ENCODE measurements at places on chromosomes 7 and 10.
A peak's percentile ranks its signal among the peaks of the same experiment; 100 is the strongest.

DNA sequence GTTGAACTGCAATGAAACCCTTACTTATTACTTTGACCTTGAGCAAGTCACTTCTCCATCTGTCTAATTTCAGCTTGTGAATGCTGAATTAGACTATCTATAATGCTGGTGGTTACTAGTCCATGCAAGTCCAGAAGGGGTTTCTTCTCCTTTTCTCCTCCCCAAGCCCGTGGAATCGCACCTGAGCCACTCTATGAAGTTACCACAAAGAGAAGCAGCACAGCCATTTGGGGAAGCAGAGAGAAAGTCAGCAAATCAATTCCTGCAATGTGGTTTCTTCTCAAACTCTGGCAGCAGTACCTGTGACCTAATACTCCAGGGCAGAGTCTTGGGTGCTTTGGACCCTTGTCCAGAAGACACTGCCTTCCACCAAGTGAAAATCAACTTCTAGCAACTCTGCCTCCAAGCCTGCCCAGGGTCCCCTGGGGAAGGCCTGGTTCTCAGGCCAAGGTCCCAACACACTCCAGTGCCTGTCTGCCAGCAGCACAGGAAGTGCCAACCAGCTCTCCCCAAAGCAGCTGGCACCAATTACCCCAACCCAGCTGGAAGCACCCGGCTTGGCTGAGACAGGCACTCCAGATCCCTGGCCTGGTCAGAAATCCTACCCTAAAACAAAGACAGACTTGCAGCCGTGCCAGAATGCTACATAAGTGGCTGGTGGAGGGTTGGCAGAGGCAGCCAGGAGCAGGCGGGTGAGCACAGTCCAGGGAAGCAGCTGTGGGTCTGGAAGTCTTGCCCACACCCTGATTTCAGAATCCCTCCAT is 200.3 kb downstream of the LSM5 start:
- DNase-seq = no peak

- no peak for DNase-seq
Observed at GRCh38 chr7:10439027-10439426, 534.6 kb upstream of the PHF14 start.

DNA sequence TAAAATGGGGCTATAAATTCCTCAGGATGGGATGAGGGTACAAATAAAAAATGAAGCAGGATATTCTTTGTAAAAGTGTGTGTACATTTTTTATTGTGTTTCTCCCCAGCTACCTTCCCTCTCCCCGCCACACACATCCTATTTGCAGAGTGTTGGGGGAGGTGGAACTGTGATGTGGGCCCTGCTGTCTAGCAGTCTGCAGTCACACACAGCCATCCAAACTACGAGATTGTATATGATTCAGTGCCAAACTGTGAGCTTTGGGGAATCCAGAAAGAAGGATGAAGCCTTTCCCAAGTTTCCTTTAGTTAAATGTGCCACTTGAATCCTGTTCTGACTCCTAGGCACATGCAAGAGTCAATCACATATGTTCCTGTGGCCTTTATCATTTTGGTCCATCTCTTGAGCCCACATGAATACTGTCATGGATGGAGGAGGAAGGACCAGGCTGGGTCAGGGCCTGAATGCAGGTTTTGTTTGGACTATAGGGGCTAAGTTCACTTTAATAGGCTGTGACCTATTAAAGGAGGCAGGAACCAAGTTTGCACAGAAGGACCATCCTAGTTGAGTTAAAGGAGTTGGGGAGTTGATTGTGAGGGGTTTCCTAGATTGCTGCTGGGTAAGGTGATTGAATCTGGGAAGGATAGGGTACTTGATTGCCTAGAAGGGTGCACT is 1.1 kb upstream of the SEMA4G start:
- peak; percentile 5 for DNase-seq

DNA sequence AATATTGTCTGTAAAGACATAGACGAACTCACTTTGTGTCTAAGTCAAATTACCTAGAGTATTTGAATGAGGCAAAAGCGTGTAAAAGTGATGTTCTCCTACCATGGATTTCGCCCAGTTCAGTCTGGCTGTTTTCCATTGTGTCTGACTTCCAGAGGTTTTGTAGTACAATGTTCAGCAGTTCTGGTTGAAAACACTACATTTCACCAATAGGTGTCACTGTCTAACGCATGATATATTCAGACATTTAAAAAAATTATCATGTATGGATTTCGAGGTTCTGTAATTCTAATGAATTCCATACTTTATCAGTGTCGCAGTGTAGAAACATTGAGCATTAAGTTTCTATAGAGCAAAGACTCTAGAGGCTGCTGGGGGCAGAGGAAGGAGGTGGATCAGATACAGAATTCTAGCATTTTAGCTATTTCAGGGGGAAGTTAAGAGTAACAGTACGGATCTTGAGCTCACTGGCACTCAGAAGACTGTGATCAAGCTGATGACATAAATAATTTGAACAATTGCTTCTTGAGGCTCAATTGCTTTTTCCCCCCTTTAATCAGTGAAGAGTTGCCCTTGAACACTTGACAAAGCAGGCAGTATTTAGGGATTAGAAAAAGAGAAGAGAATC is 196.9 kb upstream of the RHOBTB1 start:
- peak; percentile 72 for DNase-seq

- DNase-seq = no peak
Observed at GRCh38 chr7:1578513-1578912, 8.7 kb upstream of the PSMG3 start.

DNA sequence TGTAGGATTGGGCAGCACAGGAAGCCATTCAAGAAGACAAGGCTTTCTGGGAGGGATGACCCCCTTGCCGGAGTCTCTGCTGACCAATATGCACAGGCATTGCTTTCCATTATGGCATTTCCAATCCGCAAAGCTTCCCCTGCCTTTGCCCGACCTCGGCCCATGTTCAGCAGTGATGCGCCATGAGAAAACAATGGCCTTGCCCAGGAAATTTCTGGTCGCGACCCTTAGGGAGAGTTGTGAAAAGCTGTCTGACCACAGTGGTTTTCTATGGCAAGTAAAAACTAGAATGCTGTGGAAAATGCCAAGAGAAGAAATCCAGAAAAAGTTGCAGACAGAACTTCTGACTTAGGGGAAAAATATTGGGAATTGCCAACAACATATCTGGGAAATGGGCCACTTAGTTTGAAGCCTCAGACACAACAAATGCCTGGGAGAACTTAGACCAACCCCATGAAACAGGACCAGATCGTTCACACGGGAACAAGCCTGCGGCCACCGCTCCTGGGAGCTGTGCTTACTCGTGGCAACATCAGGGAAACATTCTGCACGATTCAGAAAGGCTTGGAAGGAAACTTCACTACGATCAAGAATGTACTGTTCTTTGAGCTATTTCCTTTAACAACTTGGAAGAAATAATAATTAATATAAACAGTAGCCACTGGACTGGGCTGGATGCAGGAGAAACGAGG is 512.4 kb downstream of the TNS3 start:
- DNase-seq = no peak

- no peak for DNase-seq
Observed at GRCh38 chr7:81707966-81708365, 61.9 kb downstream of the HGF start.

DNA sequence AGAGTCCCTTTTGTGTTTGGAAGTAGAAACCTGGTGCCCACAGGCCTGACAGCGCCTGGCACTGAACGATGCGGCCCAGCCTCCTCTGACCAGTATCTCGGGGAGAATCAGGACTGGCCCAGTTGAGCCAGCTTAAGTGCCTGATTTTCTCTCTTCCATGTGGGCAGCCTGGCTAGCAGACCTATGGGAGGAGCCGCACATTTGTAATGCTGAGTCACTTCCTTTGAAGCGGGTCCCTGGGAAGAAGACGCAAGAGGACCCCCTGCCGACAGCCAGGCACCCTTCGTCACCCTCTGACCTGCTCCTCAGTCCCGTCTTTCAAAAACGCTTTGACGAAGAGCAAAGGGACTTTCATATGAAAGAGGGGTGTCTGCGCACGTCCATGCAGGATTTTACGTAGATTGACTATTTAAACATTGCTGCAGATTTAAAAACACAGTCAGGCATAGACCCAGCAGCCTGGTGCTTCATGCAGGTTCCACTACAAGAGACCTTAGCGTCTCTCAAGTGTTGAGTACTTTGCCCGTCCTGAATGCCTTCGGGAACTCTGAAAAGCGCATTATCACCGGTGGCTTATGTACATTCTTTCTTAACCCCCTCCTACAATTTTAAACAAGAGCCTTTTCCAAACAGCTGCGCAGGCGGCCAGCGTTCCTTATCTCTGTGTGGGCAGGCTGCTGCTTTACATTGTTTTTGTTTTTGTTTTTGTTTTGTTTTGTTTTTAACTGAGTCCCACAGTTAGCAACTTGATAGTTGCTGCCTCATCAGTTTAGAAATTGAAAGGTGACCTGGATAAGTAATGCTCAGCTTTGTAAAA is 36.5 kb upstream of the AP5Z1 start:
- DNase-seq = peak; percentile 72

DNA sequence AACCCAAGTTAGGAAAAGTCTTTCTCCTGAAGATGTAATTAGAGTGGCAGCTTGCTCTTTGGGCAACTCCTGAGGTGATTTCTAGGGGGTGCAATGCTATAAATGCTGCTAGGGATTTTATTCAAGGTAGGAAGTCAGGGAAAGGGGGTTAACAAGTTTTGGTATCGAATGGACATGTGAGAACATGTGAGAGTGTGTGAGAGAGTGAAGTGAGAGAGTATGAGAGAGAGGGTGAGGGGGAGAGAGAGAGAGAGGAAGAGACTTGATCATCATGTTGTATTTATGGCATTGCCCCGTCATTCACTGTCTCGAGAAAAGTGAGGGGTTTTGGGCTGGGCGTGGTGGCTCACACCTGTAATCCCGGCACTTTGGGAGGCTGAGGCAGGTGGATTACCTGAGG is 50.9 kb downstream of the MCU start:
- no peak for DNase-seq

DNA sequence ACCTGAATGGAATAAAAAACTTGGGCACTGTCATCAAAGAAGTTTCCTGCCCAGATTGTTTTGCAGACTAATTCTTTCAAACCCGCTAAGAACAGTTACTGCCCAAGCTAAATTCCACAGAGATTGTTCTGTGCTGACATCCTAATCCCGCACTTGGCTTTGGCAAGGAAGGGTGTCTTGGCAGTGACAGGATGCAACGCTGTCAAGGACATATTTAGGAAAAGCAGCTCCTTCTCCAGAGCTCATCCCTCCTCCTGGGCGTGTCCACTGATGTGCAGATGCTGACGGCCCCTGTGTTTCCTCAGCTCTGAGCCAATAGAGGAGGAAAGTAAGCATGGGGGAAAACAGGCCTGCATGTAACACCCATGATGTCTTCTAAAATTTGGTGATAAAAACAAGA is 74.2 kb downstream of the EEPD1 start:
- no peak for DNase-seq

GRCh38 chr7:110322796-110323195 is 768.1 kb upstream of the LRRN3 start:
- no peak for DNase-seq

GRCh38 chr10:60611291-60611747 is 167.0 kb upstream of the CDK1 start:
- no peak for DNase-seq

- DNase-seq = no peak
Observed at GRCh38 chr7:93737953-93738352, 152.6 kb downstream of the TFPI2 start.

DNA sequence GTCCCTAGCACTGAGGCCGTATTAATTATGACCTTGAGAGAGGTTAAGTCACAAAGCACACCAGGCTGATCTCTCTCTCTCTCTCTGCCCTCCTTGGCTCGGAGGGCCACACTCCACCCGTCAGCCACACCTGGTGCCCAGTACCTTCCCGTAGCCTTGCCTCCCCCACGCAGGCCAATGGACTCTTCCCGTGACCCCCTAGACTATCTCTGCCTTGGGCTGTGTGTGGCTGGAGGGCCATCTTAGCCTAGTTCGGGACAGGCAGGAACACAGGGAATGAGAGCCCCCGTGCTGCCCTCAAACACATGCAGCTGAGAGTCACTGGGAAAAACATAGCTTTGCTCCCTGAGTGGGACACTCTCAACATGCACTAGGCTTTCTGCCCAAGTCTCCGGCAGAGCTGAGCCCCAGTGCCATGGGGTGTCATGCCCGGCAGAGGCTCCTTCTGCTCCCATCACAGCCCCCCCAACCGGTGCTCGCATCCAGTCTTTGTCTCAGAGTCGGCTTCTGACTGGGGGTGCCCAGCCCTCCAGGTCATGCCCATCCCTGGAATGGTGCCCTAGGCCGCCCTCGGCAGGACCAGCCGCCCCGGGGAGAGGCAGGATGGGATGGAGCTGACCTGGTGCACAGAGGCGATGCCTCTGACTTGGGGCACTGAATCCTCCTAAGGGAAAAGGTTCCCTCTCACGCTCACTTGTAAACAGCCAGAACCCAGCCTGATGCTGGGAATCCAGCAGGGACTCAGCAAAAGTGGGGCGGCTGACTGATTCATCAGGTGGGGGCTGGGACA is 63.0 kb downstream of the TCERG1L start:
- DNase-seq = no peak

DNA sequence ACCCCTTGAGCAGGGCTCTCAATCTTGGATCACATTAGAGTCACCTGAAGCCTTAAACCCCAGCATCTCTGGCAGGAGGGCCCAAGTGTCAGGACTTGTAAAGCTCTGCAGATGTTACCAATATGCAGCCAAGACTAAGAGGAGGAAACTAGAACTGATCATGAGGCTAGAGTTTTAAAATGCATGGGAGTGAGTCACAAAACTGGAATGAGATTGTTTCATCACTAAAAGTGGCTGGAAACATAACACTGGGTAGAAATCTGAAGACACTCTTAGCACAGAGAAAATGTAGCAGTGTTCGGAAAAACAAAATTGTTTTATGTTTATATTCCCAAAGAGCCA is 63.3 kb upstream of the GHITM start:
- DNase-seq = no peak

GRCh38 chr7:151490456-151491105 is 29.1 kb downstream of the RHEB start:
- DNase-seq = no peak

DNA sequence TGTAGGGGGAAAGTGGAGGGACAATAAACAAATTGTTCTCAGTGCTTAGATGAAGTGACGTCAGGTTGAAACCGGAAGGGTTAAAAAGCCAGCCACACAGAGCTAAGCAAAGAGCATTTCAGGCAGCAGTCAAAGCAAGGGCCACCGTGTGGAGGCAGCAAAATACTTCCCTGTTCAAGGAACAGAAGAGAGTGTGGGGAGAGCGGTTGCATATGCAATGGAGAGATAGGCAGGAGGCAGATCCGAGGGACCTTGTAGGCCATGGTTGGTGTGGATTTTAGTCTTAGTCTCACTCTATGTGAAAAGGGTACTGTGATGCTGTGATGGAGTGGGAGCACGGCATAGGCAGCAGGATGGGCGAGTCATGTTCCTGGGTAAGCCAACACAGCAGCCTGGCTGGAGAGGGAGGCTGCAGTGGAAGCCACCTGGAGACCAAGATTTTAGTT is 3.8 kb upstream of the STN1 start:
- peak; percentile 77 for DNase-seq

- no peak for DNase-seq
Observed at GRCh38 chr7:130359276-130359857, 14.8 kb downstream of the CPA5 start.

- DNase-seq = no peak
Observed at GRCh38 chr10:3372281-3372680, 199.7 kb upstream of the PITRM1 start.

GRCh38 chr10:16292366-16292765 is 144.4 kb upstream of the PTER start:
- DNase-seq = no peak

- no peak for DNase-seq
Observed at GRCh38 chr7:71694665-71695064, 562.7 kb downstream of the GALNT17 start.
